Activated naive CD4-positive, alpha-beta T cell (primary cell): ENCODE measurements at places on chromosomes 12 and 14.

DNA sequence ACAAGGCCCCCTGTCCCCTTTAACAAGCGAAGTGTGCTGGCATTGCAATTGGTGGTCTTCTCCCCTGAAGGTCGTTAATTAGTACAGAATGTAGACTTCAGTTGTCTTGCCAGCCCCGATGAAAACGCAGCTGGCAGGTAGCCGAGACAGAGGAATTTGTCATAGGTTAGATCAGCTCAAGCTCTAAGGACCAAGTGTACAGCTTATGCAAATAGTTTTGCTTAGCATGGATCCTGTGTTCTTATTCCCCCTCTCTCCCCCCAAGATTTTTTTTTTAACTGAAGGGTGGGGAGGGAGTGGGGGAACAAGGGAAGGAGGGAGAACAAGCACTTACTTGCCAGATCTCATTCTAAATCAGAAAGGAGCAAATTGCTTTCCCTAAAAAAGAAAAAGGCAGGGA, 58.6 kb upstream of the PARP11 start:
- DNase-seq = no peak

- no peak for DNase-seq
These were observed 16.5 kb downstream of the PUS7L start for GRCh38 chr12:43742106-43742505.

GRCh38 chr12:108966378-108967151, 54.3 kb downstream of the SVOP start:
- DNase-seq = no peak

DNA sequence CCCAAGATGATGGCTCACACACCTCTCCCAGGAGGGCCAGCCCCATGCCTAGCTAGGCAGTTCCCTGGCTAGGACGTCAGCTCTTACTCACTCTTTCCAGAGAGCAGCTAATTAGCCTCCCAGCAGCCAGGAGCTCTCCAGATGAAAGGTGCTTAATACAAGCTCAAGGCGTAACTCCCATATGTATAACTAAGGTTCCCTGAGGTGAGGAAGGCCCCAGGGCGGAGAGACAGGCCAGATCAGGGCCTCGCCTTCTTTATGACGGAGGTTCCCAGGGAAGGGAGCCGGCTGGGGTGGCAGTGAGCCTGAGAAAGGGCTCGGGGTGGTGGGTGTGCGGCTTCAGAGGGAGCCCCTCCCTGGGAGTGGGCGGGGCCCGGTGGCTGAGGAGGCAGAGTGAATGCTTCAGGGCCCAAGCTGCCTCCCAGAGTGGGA, 26.4 kb upstream of the ZFP36L1 start:
- DNase-seq = peak; percentile 11

DNA sequence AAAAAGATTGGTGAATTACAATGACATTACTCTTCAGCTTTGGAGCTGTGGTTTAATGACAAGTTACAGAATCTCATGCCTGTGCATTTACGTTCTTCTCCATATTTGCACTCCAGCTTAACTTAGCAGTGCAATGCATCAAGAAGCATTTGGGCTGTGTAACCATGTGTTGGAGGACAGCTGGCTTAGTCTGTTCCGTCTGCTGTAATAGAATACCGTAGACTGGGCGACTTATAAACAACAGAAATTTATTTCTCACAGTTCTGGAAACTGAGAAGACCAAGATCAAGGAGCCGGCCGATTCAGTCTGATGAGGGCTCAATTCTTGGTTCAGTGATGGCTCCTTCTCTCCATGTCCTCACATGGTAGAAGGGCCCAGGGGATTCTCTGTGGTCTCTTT, 943.5 kb downstream of the BCL11B start:
- no peak for DNase-seq

- DNase-seq = no peak
These were observed 55.9 kb upstream of the TSPAN11 start for GRCh38 chr12:30870491-30871265.

DNA sequence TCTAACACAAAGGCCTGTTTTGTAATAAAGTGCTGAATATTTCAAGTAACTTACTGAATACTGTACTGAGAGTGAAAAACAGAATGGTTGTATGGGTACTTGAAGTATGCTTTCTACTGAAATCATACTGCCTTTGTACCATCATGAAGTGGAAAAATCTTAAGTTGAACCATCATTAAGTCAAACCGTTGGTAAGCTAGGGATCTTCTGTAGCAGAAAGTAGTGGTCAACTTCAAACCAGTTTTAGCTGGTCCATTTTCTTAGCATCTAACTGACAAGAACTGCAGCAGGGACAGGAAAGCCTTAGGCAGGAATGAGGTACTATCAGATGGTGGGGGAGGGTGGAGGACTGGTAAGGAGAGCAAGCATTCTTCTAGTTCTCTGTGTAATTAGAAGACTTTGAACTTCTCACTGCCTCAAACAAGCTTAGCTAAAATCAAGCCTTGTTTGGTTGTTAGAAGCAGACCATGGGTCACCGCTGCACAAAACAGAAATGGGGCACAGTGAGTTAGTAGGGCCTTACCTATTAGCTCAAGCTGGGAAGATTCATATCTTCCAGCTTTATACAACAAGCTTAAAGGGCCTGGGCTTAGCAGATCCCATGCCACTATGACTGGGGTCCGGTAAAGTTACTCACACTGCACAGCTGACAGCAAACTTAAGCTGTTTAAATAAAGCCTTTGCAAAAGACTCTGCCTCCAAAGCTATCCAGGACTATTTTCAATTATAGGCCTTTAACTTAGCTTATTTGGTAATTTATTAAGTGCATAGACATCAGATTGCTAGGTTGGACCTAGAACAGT, 73.8 kb downstream of the ACADS start:
- no peak for DNase-seq

DNA sequence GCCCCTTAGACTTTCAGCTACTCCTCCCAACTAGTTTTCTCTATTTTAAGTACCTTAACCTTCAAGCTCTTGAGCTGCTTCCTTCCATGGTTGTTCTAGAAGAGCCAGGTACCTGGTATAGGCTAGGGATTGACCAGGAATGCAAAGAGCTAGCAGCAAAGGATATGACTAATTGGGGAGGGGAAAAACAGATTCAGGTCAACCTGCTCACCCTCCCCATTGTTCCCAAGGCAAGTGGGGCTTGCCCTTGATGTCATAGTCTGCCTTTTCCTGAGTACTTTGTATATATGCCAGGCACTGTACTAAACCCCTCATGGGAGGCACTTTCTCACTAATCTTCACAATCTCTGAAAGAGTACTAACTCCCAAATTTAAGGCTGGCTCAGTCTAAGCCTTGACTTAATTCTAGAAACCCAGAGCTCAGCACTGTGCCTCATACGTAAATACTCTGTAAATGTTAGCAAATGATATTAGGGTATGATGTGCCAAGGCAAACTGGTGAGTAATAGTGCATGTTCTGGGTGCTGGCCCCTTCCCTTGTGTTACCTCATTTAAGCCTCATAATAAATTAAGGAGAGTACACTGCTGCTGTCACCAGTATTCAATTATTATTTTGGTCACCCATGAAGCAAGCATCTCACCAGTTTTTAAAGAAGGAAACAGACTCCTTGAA, 42.2 kb downstream of the SUDS3 start:
- no peak for DNase-seq

GRCh38 chr12:66596199-66596598, 82.7 kb downstream of the GRIP1 start:
- no peak for DNase-seq

DNA sequence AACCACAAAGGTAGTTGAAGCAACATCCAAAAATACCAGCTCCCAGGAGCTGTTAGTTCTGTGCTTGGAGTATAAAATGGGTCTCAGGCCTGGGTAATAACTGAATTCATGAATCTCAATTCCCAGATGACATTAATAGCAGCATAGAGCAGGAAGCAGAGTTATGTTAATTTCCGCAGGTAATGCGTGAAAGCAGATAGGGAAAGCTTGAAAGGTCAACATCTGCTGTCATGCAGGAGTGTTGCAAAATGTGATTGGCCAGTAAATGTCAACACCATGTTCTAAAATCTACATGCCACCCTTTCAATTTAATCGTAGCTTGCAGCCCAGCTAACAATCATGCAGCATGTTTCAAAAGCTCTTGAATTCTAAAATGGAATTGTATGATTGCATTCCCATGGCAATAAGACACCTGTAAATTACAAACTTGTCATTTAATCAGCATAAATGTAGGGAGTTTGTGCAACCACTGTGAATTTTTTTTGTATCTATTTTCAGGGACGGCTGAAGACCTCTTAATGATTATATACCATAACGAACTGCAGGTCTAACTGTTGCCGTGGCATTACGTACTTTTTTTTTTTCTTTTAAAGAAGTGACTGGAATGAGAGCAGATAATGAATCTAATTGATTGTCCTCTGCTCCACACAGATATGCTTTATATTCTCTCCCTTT, 635.8 kb upstream of the FOXG1 start:
- DNase-seq = no peak

- DNase-seq = no peak
These were observed 127.4 kb upstream of the ATF1 start for GRCh38 chr12:50636505-50636904.

GRCh38 chr12:56593909-56594621, 36.1 kb downstream of the BAZ2A start:
- DNase-seq = peak; percentile 18
